Memory B cell (primary cell): ENCODE measurements at places on chromosomes 5 and 9.
A peak's percentile ranks its signal among the peaks of the same experiment; 100 is the strongest.

GRCh38 chr9:123608104-123608503 is 252.1 kb downstream of the CRB2 start:
- peak; percentile 16 for DNase-seq

DNA sequence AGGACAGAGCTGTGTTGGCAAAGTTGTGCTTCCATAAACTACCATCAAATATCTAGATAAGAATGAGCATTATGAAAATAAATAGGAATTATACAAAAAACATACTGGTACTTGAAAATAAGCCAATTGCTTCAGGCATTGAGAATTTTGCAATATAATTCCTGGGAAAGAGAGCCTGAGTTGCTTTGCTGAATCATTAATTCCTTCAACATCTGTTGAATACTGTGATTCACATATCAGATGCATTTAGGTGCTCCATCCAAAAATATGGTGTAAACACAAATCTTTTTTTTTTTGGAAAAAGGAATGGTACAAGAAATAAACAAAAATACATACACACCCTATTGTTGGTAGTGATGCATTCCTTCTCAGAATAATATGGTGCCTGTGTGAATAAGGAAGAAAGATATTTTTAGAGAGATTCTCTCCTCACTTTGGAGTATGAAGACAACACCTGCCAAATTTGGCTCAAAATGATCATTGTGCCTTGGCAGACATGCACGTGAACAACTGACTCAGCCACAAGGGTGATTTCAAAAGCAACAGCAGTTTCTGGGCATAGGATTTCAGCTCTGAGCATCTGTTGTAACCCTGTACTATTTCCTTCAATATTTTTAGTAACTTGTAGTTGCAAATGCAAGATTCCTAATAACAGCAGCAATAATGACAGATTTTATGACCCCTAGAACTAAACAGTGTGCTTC is 96.7 kb downstream of the CAVIN4 start:
- no peak for DNase-seq

DNA sequence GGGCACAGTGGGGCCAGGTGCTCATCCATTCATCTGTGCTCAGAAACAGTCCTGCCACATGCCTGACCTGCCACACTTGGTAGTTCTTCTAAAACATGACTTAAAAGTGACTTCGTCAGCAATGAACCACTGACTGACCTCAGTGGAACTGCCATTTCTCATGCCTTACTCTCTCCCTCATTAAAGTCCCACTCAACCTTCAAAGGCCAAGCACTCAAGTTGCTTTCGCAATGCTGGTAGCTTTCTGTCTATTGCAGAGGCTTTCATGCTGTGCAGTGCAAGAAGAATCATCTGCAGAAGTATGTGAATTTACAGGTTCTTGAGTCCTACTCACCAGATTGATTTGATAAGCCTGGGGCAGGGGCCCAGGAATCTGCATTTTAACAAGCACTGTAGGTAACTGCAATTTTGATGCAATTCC is 23.9 kb downstream of the B4GALT1 start:
- DNase-seq: no peak

DNA sequence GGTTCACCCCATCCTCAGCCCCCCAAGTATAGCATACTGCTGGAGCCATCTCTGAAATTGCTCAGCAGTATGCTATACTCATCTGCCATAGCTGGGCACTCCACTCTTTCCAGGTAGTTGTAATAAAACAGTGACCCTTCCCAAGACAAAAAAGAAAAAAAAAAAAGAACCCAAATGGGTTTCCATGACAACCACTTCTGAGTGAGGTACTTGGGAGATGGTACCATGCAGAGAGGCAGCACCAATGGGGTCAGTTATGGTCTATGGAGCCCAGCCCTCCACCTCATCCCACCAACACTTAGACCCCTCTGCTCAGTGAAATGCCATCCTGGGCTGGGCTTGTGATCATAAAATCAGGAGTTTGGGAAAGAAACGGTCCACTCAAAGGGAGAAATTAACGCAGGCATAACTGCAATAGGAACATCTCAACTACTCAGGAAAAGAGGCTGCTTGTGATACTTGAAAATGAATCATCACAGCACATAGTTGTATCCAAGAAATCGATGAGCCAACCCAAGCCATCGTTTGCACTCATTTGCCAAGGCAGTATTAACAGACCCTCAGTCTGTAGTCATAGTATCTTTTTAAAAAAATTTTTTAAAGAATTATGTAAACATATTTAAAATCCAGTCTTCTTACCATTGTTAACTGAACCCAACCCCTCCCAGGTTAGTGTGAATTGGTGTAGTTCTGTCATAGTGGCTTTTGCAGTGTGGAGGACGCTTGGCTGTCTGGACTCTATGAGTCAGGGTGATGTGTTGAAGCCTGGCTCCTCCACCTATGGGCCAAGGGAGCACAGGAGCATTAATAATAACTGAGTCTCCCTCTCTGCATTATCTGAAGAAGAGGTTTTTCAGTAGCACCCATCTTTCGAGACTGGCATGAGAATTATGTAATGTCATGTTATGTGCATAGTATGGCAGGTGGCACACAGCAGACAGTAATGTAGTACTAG is 402.7 kb downstream of the SPOCK1 start:
- DNase-seq: no peak

GRCh38 chr9:73805111-73805510 is 653.4 kb downstream of the ANXA1 start:
- DNase-seq: no peak

GRCh38 chr5:3531320-3531986 is 64.2 kb upstream of the IRX1 start:
- no peak for DNase-seq

DNA sequence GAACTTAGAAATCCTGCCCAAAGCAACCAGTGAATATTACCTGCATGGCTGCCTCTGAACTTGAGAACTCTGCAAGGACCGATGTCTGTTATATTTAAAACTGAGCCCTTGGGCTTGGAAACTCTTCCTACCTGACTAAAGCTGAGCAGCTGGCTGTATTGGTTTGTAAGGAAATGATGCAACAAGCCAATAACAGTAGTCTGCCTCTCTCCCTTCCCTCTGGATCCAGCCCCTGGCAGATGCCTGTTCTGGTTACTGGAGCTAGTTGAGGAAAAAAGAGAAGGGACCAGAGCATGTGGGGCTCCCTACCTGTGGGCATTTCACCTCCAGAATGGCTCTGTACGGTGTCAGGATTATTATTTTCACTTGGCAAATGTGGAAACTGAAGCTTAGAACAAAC is 34.7 kb downstream of the SH3RF2 start:
- DNase-seq: no peak

DNA sequence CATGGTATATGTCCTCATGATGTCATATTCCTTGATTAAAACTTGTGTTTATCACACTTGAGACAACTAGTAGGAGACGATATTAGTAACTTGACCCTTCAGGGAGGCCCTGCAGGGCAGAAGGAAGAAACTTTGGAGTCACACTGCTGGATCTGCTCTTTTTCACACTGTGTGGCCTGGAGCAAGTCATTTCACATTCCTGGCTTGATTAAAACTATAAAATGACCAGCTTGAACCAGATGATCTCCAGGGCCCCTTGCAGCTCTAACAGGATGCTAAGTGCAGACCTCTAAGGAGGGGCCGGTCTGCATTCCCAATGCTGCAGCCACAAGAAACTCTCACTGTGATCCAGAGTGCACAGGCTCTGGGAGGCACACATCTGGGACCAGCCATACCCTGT is 146.4 kb upstream of the ZNF366 start:
- no peak for DNase-seq

GRCh38 chr9:111034898-111035539 is 3.3 kb downstream of the LPAR1 start:
- no peak for DNase-seq

DNA sequence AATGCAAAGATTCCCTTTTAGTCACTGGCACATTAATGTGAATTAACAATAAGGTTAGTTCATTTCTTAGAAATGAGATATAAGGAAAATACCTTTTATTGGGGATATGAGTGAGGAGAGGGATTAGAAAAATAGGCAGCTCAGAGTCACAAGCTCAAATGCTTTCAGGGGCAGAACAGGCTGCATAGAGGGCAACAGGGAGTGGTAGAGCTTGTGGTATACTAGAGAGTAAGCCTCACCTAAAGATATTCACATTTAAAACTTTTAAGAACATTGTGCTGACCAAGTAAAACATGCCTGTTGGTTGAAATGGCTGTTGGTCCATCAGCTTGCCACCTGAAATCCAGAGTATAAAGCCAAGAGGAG is 34.7 kb downstream of the ZNF474 start:
- no peak for DNase-seq

GRCh38 chr5:18829539-18829938 is 1158.5 kb downstream of the CDH18 start:
- no peak for DNase-seq

GRCh38 chr5:123014689-123015088 is 21.8 kb downstream of the PPIC start:
- no peak for DNase-seq

GRCh38 chr5:31193591-31194467 is at the start of gene CDH6:
Gene CDH6 (plus strand): TSS chr5:31193686. CDS start chr5:31267474, 73,788 bp downstream.
- no peak for DNase-seq

DNA sequence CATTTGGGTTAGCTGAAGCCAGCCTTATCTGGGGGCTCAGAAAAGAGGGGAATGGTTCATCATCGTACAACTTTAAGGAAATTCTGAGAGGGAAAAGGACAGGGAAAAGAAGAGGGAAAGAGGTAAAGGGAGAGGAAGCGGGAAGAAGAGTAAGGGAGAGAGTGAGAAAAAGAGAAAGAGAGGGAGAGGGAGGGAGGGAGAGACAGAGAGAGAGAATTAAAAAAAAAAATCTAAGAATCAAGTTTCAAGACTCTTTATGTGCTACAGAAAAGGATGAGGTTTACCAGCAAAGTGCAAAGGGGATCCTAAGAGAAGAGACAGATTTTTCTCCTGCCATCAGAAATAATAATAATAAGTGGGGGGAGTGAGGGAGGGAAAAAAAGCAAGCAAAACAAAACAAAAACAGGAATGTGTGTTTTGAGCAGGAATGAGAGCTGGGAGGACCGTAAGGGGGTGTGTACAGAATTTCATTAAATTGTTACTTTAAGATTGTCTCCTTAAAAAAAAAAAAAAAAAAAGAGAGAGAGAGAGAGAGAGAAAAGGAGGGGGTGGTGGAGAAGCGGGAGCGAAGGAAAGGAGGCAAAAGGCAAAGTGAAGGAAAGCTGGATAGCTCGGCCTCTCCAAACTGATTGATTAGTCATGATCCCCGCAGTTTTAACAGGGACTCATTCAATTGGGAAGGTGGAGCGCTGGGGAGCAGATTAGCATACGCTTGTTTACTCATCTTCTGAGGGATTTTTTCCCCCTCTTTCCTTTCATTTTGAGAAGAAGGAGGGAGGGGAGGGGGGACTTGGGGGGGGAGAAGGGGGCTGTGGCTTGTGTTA is 438 bp upstream of the PAPPA start:
- DNase-seq: no peak

- DNase-seq: no peak
Observed at GRCh38 chr9:95242613-95243012, 74.9 kb downstream of the FANCC start.

DNA sequence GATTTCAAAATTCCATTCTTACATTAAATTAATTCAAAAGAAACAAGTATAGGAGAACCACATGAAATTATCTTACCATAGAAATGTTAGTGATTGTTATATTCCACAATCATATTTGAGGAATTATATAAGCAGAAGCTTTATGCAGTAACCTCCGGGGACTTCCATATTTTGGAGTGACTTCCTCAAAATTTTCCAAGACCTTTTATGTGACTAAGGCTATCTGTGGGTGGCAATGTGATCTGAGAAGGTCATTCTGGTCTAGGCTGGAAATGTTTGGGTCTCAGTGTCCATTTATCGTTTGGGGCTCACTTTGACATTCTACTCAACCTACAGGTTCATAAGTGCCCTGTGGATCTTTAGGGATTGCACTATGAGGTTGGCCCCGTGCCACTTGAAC is 776.6 kb downstream of the CDH12 start:
- no peak for DNase-seq

DNA sequence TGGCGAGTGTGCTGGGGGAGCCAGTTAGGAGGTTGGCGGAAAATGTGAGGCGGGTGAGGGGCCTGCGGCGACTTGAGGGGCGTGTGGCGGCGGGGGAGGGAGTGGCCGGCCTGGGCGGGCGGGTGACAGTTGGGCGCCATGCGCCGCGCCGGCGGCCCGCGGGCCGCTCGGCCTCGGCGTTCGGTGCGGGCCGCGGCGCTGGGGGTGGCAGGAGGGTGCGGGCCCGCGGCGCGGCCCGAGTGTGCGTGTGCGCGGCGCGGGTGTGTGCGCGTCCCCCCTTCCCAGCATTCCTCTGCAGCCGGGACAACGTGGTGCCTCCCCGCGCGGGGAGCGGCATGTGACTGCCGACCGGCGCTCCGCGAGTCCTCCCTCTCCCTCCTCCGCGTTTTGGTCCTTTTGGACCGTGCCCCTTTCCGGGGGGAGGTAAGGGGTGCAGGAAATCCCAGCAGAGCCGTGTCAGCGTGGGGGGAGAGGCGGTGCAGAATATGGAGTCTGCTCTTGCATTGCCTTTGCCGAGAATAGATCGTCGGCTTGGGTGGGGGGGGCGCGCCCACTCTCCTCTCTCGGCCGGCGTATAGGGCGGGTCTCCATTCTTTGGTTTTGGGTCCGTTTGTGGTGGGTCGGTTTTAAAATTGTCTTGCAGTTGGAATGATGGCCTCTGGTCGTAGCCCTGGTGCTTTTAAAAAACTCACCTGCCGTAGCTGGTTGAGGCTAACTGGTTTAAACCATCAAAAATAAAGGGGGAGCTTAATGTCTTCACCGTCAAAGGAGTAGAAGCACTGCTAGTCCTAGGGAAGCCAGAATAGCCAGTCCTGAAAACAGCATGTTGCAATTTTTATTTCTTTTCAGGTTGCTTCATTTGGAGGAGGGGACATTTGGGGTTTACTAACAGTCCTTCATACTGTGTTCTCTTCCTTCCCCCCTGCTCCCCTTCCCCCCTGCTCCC is 2.0 kb downstream of the LARP1 start:
- DNase-seq: peak; percentile 32

GRCh38 chr9:91001146-91001611 is 199.6 kb downstream of the SYK start:
- DNase-seq: no peak

DNA sequence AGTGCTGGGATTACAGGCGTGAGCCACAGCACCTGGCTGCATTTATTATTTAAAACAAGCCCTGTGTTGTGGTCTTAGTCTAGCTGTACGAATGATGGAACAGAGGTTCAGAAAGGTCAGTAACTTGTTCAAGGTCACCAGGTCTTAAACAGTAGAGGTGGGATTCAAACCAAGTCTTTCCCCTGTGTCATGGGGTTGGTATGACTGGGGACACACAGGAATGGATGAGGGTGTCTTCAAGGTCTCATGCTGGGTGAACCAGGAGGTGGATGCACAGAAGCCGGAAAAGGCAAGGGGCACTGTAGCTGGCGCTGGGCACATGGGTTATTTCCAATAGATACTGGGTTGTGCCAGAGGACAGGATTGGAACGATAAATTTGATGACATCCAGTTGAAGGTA is 32.2 kb upstream of the TJP2 start:
- no peak for DNase-seq

GRCh38 chr9:16180546-16180945 is 627.7 kb downstream of the CCDC171 start:
- DNase-seq: no peak

GRCh38 chr9:16133032-16133431 is 580.2 kb downstream of the CCDC171 start:
- DNase-seq: no peak

GRCh38 chr9:130997925-130998596 is 10.9 kb upstream of the LAMC3 start:
- DNase-seq: no peak

GRCh38 chr5:147360816-147361215 is 126.0 kb downstream of the STK32A start:
- DNase-seq: no peak

GRCh38 chr5:81522571-81522970 is 128.6 kb upstream of the ACOT12 start:
- DNase-seq: no peak

GRCh38 chr5:10374046-10375022 is 20.8 kb downstream of the MARCHF6 start:
- no peak for DNase-seq

- DNase-seq: no peak
Observed at GRCh38 chr9:133493428-133493827, 14.5 kb upstream of the SLC2A6 start.
